ENCODE measurements at places on chromosomes 5 and 9.
A peak's percentile ranks its signal among the peaks of the same experiment; 100 is the strongest.

DNA sequence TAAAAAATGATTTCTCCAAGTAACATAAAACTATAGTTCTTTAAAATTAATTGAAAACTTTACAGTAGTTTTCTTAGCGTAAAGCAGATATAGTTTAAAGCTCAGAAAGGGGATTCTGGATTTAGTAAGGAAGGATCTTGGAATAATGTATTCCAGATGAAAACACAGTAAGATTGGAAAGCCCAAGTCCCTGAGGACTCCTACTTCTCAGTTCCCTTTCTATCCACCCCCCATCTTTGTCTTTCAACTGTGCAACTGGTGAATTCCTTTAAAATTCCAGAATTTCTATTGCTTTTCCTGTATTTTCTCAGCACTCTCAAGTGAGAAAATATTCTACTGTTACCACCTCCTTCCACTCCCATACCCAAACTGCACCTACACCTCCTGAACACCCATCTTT, 184.5 kb upstream of the FBN2 start:
- no peak for DNase-seq

DNA sequence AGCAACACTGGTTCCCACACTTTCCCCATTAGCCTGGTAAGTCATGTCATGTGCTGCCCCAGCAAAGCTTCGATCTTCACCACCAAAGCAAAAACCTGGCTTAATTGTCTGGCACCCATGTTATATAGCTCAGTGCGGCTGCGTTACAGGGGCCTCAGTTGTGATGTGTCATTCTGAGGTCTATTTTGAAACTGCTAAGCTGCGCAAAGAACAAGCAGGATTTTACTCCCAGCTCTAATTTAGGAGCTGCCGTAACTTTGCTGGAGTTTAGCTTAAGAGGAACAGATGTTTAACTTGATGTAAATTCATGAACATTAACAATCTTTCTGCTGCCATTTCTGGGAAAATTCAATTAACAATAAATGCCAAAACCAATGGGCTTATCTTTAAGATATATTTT, 274.1 kb downstream of the HSPA4 start:
- DNase-seq, result no peak

DNA sequence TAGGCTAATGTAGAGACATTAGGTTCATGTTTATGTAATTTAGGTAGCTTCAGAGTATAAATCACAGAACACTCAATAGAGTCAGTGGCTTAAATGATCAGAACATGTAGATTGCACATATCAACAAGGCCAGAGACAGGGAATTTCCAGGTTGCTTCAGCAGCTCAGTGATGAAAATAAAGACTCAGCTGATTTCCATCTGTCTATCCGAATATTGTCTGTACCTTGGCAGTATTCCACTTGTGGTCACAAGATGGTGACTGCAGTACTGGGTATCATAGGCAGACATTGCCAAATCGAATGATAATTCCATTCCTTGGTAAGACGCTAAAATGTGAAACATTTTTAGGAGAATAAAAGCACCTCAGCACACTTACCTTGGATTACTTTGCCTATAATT, 702.2 kb downstream of the MAT2B start:
- no peak for DNase-seq

- no peak for DNase-seq
Measured at GRCh38 chr5:157230610-157231009, 35.3 kb upstream of the CYFIP2 start.

DNA sequence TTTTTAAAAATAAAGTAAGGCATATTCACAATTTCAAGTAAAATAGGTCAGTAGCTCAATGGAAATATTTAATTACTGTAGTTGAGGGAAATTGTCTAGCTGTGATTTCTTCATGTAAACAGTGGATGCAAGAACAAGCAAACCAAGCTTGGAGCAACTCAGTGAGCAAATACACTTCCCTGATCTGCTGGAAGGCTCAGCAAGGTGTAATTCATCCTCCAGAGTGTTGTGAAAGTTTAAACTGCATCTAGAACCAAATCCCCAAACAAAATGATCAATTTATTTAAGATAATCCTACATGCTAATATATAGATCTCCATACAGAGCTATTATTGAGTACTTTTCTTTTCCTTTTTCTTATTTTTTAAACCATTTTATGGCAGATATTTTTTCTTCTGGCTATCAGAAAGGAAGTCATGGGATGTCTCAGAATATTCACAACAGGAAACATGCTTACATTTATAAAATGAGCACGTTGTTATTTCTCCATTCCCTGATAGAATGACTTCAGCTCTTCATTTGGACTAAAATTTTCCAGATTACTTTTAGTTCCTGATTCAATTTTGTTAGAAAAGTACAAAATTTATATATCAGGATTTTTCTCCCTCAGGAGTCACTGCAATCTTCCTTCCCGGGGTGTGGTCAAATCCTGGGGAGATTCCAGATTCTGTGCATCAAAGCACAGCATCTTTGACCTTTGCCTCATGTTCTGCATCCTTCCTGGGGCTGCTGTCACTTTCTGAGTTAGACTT, 219.2 kb upstream of the ELL2 start:
- no peak for DNase-seq

DNA sequence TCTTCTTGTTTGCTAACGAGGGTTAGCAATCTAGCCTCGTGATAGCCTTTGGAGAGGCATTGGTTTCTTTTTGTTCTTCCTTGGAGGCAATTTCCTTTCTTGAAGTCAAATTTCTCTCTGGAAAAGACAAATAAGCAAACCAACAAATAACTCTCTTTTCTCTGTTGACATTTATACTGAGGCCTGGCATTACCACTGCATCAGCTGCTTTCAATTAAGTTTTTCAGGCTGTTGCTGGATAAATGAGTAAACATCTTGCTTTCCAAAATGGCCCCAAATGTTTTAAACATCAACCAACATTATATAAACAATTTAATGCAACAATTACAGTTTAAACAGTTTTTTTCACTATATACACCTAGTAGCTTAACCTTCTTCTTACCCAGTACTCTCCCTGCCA, 264.4 kb downstream of the HTR1A start:
- DNase-seq, result no peak

- DNase-seq, result peak; percentile 54
Measured at GRCh38 chr9:133403766-133404453, 13.9 kb downstream of the REXO4 start.

- no peak for DNase-seq
Measured at GRCh38 chr9:108588246-108588645, 267.5 kb downstream of the ACTL7B start.

GRCh38 chr5:59845730-59846129, 47.8 kb downstream of the PDE4D start:
- DNase-seq, result no peak

All from NCI-H2081 (cell line).